ENCODE measurements at places on chromosomes 6 and 20. TPM values are rescaled to one million over a fixed set of nuclear protein-coding genes. Genes with fewer than 3 reads are reported as not detected.
A peak's percentile ranks its signal among the peaks of the same experiment; 100 is the strongest.

DNA sequence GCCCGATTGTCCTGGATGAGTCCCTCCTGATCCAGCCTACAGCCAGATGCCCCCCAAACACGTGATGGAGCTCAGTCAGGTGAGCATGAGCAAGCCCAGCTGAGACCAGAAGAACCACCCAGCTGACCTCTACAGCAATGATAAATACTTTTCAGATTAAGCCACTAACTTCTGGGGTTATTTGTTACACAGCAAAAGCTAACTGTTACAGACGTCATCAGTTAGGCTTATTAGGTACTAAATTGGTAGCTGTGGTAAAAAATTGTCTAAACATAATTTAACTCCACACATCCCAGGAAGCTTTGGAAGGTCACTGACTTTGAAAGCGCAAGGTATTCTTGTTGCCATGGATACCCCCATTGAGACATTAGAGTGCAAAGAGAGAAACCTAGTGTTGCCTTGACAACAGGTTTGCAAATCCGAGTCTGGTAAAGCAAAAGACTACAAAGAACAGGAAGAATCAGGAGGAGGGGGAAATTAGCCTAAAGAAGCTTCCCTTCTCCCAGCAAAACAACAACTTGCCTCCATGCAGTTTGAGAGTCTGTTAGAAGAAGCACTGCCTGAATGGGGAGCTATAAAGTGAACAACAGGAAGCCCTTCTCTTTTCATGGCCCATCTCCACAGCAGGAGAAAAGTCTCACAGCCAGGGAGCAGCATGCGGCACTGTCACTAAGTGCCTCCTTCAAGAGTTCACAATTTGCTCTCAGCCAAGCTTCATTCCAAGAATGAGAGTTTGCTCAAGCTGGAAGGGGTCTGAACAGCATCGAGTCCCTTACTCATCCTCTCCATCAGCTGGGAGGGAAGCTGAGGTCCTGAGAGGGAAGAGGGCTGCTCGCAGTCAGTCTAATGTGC is 41.7 kb upstream of the ZNF831 start:
- DNase-seq, result no peak

GRCh38 chr20:2295886-2296515 is at the start of gene TGM3:
TGM3 (plus strand) TSS chr20:2296001; CDS start chr20:2296064, 63 bp downstream.
- no peak for DNase-seq

- DNase-seq, result no peak
These were observed 221.2 kb downstream of the FNDC1 start for GRCh38 chr6:159390381-159390780.

- DNase-seq, result peak; percentile 72
These were observed 16.7 kb downstream of the HMGN4 start for GRCh38 chr6:26554697-26555504.

GRCh38 chr20:20455926-20456325 is 88.0 kb downstream of the INSM1 start:
- no peak for DNase-seq

DNA sequence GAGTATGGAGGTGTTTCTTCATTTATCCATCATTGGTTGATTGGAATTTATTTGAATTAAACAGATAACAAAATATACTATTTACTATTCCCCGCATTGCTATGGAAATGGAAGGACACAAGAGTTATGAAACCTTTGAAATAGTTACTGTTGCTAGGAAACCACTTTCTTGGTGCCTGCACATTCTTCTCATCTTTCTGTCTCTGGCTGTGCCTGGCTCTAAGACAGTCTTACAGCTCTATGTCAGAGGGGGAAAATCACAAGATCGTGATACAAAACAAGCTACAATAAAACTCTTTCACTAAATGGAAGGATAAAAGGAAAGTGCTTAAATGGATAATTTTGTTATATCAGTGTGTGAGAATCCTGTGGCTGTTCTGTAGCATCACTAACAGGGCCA is 453.0 kb downstream of the LMBRD1 start:
- no peak for DNase-seq

- DNase-seq, result no peak
These were observed 106.9 kb downstream of the IPCEF1 start for GRCh38 chr6:154249499-154250298.

- DNase-seq, result no peak
These were observed 380.1 kb upstream of the SOX4 start for GRCh38 chr6:21213492-21213891.

DNA sequence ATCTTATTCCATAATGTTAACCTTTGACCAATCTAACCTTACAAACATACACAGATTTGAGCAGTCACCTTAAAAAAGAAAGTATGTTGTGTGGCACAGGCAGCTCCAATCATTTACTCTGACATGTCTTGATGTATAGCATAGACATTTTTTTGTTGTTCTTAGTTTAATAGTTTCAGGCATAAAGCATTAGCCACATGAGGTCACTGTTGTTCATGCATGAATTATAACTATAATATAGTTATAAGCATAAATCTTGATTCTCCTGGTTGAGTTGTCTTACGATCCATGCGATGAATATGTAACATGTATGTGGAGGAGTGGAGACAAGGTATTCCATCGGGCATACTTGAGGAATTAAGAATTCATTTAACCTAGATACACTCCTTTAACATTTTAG is 26.1 kb upstream of the NKAIN2 start:
- DNase-seq, result no peak

DNA sequence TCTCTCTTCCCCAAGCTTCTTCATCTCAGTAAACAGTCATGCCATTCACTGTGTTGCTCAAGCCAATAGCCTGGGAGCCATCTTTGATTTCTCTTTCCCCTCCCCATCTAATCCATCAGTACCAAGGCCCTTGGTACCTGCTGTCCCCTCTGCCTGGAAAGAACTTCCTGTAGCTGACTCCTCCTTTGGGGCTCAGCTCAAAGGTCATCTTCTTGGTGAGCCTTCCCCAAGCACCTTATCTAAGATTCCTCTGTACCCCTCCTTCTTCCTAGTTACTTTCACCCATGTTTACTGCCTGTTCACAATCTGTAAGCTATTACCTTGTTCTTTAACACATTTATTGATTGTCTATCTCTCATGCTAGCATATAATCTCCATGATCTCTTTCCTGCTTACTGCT is 3.5 kb downstream of the AARS2 start:
- DNase-seq, result no peak

DNA sequence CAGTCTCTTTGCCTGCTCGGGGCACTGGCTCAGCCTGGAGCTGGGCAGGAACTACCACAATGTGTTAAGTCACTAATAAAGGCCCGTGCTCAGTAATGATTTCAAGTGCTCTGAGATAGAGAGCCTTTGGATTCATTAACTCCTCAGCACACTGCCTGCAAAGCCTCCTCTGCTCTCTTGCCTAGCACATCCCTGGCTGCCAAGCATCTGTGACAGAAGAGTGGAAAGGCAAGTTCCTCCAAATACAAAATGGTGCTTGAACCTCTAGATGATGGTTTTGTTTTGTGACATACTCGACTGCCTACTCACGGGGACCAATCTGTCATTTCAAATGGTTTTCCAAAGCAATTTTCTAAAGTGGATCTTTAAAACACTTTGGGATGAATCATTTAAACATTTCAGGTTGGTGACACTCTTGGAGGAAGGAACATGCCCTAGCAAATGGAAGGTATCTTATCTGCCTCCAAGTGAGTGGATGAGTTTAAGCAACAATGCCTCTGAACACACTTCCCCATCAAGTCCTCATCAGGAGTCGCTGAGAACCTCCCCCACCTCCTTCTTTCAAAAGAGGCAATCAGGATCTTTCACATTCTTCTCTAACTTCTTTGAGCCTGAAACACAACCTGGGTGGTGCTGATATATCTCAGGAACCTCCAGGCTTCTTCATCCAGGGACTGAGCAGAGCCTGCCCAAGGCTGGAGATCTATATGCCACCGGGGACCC is 35.8 kb downstream of the METTL24 start:
- no peak for DNase-seq

GRCh38 chr6:141734071-141734840 is 398.5 kb upstream of the GJE1 start:
- DNase-seq, result no peak

- no peak for DNase-seq
These were observed 111.2 kb downstream of the TAF4 start for GRCh38 chr20:61954276-61955021.

DNA sequence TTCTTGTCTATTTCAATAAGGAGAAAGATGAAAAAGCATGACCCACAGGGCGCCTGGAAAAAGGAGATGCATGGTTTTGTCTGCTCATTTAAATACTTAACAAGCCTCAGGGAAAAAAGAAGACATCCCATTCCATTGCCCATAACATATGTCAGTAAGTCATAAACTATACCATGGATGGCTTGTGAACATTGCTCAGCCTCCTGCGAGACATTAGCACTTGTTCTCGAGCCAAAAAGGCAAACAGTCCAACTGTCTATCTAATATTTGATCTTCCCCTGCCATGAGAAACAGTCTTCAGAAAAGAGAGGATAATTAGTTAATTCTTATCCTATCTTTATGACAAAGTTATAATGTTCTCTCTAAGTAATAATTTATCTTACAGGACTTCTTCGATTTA is 527.4 kb downstream of the HACE1 start:
- no peak for DNase-seq

DNA sequence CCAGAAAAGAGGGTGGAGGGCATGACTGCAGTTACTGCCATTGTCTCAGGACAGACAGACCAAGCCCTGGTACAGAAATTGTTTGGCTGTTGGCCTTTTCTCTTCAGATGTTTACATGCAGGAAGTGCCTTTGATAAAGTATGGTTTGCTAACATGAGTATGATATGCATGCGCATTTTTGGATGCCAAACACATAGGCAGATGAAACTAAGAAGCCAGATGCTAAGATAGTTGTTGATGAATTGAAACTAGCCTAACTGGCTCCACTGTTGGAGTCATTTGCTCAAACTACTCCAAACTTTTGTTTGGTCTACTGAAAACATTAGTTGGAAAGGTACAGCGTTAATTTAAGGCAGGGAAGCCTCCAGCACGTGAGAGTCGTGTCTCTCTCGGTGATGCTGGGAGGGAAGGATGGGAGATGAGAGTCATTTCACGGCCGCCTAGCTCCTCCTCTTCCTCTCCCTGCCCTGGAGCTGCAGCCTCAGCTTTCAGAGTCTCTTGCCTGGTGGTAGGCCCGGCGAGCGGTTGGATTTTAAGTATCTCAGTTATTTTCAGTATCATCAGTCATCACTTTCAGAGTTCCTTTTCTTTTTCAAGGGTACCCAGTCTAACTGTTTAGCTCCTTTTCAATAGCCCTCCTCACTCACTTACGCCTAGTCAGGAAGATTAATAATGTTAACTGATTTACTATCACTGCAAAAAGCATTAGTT is 29.7 kb downstream of the RREB1 start:
- no peak for DNase-seq

- DNase-seq, result no peak
These were observed 48.1 kb downstream of the SRC start for GRCh38 chr20:37393863-37394542.

- no peak for DNase-seq
These were observed 16.9 kb downstream of the FUT9 start for GRCh38 chr6:96032661-96033060.

DNA sequence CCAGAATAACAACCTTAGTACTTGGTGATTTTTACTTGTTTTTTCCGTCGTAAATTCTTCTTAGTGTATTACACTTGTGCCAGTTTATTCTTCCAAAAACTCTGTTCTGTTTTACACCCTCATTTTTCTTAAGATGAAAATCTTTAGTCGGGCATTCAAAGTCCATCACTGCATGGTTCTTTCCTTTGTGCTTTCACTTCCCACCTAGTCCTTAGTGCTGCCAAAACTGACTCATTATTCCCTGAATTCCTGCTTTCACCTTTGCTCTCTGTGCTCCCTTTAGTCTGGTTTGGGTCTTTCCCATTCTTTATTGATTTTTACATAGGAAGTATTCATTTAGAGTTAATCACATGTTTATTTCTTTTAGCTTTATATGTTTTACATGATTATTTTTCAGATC is 3.3 kb downstream of the TRMT11 start:
- no peak for DNase-seq

GRCh38 chr6:13384966-13385365 is 56.6 kb upstream of the TBC1D7 start:
- DNase-seq, result no peak

Gene LPIN3
- 23.5 TPM for total RNA-seq

Gene PHACTR3
- 10.0 TPM for total RNA-seq

Gene BMP6
- total RNA-seq, result 0.17 TPM

Gene OOEP
- total RNA-seq, result 7.0 TPM

Measured in Calu3 (cell line).